Effector CD8-positive, alpha-beta T cell (primary cell): ENCODE measurements at places on chromosomes 4 and X.

DNA sequence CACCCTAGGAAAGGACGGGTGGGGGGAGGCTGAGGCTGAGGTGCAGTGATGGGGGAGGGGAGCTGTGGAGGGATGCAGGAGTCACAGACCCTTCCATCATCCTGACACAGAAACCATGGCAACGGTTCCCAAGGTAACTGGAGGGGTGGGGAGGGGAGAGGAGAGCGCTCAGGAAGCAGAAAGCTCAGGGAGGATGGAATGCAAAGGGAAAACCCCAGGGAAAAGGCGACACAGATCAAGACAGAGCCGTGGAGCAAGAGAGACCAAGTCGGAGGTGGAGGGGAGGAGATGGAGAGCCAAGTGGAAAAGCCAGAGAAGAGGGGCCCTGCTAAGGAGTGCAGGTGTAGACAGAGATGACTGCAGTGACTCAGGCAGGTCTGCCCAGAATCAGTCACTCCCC is 14.5 kb downstream of the L1CAM start:
- no peak for DNase-seq

- DNase-seq, result no peak
These were observed 20.8 kb upstream of the LIMCH1 start for GRCh38 chr4:41517121-41517520.

DNA sequence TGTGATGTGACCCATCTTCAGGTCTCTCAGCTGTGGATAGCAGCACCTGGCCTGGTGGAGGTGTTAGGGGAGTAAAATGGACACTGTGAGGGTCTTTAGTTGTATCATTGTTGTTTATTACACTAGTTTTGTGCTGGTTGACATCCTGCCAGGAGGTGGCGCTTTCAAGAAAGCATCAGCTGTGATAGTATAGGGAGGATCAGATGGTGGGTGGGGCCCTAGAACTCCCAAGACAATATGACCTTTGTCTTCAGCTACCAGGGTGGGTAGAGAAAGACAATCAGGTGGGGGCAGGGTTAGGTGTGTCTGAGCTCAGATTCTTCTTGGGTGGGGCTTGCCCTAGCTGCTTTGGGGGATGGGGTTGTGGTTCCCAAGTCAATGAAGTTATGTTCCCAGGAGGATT is 162.8 kb downstream of the PPP1R2C start:
- DNase-seq, result no peak

DNA sequence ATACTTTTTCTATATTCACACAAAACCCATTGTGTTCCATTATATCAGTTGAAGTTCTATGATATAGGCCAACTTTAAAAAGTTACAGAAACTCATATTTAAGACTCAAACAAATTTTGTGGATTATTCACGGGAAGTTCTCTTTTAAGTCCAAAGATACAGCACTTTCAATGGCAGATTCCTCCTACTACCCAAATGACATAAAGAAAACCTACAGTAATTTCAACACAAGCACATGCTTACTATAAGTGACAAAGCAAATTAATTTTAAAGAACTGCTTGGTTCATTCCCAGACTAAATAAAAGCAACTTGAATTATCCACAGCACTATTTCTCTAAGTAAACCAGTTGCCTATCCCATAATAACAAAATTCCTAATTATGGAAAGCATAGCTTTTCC is 4.1 kb downstream of the PPA2 start:
- no peak for DNase-seq

DNA sequence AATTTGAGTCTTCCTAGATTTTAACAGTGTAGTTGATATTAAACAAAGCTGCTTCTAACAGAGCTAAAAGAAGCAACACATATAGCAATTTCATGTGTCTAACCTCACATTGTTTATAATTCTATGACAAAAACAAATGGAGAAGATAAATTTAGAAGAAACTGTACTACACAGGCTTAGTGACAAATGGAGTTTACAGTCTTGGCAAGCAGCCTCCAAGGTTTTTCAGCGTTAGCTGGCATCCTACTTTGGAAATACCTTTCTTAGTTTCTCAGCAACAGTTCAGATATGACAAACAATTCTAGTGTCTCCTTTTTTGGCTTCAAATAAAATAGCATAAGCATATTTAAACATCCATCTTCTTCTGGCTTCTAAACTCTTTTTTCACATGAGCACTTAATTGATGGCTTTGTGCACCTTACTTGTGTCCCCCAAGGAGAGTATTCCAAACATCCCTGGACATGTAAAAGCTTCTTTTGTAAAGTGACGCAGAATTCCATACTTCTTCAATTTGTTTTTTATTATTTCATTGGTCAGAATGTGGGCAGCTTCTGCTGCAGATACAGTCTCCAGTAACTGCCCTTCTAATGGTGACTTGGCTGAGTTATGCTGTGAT is 249.8 kb downstream of the ANTXR2 start:
- no peak for DNase-seq

DNA sequence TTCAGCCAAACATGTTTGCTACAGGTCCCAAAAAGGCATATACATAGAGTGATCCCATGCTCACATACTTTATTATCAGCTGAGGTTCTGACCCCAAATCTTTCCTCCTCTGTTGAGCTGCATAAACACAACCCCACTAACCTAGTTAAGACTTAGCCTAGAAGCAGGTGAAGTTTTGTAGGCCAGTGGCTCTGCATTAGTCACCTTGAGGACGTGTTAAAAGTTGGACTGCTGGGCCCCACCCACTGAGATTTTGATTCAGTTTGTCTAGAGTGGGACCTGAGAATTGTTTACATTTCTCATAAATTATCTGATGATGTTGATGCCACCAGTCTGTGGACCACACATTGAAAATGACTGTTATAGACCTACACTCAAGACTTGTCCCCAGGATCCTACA is 43.8 kb upstream of the GAB1 start:
- no peak for DNase-seq

GRCh38 chr4:55184600-55185523 is 59.5 kb upstream of the KDR start:
- DNase-seq, result no peak

DNA sequence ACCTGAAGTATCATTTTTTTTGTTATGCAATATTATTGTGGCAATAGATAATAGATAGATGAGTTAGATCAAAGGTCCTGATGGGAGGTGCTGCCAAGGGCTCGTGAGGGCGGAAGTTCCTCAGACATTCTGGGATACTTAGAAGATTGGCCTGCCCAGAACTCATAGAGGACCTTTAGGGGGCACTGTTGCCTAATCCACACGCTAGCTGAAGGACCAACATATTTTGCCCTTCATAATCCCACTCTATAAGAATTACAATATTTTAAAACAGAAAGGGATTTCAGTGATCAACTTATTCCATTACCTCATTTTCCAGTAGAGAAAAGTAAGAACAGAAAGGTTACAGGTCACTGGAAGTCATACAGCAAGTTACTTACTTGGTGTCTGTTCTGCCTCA is 22.9 kb upstream of the COX7B2 start:
- no peak for DNase-seq

- DNase-seq, result no peak
These were observed 332.3 kb downstream of the ADGRL3 start for GRCh38 chr4:61532336-61533000.

- DNase-seq, result no peak
These were observed 57.4 kb downstream of the PJA1 start for GRCh38 chrX:69107747-69108401.

- no peak for DNase-seq
These were observed 1538.8 kb downstream of the TECRL start for GRCh38 chr4:62870451-62870850.

DNA sequence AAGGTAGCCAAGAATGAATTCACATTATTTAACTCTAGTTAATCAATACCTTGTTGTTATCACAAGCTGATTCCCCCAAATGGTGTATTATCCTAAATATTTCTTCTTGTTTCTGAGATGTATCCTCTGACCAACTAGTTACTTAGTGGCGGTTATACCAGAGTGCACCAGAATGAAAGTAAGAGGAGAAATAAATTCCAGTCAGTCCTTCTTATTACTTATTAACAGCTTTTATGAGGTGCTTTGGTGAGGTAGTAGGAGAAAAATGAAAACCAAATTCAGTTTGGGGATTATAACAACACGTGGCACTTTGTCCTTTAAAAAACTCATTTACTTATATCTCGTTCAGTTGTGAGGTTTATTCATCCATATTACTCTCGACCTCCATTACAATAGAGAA is 101.9 kb downstream of the AMMECR1 start:
- no peak for DNase-seq

DNA sequence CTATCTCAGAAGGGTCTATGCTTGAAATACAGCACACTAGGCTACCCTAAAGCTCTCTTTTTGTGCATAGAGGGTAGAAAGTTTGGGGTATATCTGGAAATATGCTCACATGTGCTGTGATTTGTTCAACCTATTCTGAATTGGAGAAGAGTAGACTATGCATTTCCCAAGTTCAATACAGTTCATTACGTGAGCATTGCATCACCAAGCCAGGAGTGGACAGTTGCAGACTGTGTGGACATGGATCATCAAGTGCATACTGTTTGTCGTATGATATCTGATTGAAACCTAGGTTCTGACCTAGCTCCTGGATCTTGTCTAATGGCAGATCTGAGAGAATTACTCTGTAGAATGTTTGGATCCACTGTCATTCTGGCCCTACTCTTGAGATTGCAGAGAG is 161.1 kb downstream of the FRAS1 start:
- DNase-seq, result no peak

DNA sequence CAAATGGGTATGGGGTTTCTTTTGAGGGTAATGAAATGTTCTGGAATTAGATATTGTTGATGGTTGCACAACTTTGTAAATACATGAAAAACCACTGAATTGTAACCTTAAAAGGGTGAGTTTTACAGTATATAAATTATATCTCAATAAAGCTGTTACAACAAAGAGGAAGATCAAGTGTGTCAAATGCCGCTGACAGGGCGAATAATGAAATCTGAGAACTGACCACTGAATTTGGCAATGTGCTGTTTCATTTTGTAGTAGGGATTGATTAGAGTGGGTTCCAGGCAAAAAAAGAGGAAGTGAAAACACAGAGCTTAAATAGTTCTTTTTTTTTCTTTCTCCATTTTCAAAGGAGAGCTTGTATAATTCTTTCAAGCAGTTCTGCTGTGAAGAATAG is 161.1 kb upstream of the NAP1L5 start:
- no peak for DNase-seq
